ENCODE measurements at places on chromosomes 13 and 19. TPM values are rescaled to one million over a fixed set of nuclear protein-coding genes. Genes with fewer than 3 reads are reported as not detected.

GRCh38 chr13:92966900-92967299 is 259.7 kb upstream of the GPC6 start:
- DNase-seq = no peak

GRCh38 chr13:33369073-33369472 is 83.5 kb upstream of the STARD13 start:
- DNase-seq = no peak

DNA sequence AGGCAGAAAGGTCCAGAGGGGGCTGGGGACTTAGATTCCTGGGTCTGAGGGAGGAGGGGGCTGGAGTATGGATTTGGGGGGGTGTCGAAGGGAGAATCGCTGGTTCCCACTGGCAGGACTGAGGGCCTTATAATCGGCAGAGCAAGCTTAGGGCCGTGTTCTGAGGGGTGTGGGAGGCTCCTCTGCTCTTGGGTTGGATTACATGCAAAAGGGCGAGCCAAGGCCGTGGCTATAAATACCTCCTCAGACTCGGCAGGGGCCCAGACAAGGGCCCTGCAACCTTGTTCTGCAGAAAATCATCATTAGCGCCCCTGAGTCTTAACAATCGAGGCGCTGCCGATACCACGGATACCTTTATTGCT is 707 bp upstream of the MAMSTR start:
- no peak for DNase-seq

DNA sequence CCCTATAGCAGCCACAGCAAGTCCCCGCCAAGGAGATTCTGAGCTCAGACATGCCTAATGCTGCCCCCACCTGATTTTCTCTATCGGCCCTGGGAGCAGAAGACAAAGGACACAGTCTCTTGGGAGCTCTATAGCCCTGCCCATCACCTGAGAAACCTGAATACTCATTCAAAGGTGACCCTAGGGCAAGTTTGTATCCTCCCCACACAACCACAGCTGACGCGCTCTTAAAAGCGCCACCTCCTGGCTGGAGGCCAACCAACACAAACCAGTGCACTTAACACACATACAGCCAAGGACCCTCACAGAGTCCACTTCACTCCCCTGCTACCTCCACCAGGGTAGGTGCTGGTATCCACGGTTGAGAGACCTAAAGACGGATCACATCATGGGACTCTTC is 8.8 kb upstream of the IGFL4 start:
- no peak for DNase-seq

DNA sequence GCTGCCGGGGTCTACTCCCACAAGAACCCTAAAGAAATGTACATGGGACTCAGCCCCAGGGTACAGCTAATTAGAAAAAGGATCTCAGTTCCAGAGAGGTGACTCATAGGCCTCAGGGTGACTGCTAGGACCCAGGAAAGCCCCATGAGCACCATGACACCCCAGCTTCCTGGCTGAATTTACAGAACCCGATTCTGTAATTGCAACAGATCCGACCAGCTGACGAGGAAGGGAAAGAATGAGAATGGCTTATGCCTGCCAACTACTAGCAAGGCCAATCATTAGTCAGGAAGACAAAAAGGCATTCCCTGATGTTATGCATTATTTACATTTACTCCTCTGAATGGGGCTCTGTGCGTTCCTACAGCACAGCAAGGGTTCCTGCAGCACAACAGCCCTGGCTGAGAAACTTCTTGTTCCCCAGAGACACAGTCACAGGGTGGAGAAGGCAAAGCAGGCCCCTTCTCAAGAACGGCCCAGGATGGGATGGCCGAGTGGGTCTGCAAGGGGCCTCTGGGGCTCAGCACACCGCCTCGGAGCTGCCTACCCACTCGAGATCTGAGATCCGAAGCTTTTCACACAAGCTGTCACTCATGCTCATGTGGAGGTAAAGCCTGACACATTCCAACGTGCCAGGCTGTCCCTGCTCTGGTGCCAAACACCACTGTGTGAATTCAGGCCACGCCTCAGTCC is 27.2 kb downstream of the PBX4 start:
- no peak for DNase-seq

GRCh38 chr13:20349564-20350381 is 117.7 kb upstream of the GJB6 start:
- no peak for DNase-seq

- no peak for DNase-seq
Measured at GRCh38 chr19:23571175-23571574, 115.8 kb downstream of the ZNF675 start.

GRCh38 chr19:13077240-13077639 is 25.4 kb downstream of the LYL1 start:
- no peak for DNase-seq

DNA sequence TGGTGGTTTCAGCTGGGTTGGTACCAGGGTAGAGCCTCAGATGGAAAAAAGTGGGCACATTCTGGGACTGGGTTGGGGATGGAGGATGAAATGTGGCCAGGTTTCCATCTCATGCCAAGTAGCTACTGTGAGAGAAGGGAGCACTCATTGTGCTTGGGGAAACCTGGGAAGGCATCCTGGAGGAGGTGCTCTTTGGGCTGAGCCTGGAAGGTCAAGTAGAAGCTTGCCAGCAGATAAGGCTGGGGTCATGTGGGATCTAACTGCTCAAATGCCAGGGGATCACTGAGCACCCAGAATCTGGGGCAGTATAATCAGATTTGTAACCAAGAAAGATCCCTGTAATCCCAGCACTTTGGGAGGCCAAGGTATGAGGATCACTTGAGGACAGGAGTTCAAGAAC is 9.0 kb upstream of the KCNN1 start:
- no peak for DNase-seq

The RASIP1 gene
- 12.3 TPM for total RNA-seq

Data from thoracic aorta (tissue), 2 donors.